Liver (tissue), 10 donors: ENCODE measurements at places on chromosomes 4 and X.

- DNase-seq = no peak
Measured at GRCh38 chr4:142861351-142861750, 15.2 kb upstream of the INPP4B start.

- DNase-seq = no peak
Measured at GRCh38 chr4:26237916-26238315, 82.9 kb upstream of the RBPJ start.

GRCh38 chr4:180380733-180381132 lies 1862.5 kb upstream of the TENM3 start:
- DNase-seq = no peak

- DNase-seq = no peak
Measured at GRCh38 chr4:64713256-64713840, 304.1 kb upstream of the TECRL start.

GRCh38 chrX:108029928-108030711 lies 14.7 kb upstream of the VSIG1 start:
- no peak for DNase-seq
